CD4-positive, alpha-beta T cell (primary cell): ENCODE measurements at places on chromosomes 13 and 19.

- DNase-seq, result no peak
Measured at GRCh38 chr19:7865262-7865911, 8.8 kb downstream of the PRR36 start.

GRCh38 chr13:51907040-51907732 is 45.4 kb downstream of the CCDC70 start:
- no peak for DNase-seq

- peak; percentile 74 for DNase-seq
Measured at GRCh38 chr19:37655301-37655688, at the start of gene ZFP30. Gene ZFP30, minus strand, starts transcription at chr19:37655465. Its CDS starts 7,643 bp downstream, at chr19:37647822.

DNA sequence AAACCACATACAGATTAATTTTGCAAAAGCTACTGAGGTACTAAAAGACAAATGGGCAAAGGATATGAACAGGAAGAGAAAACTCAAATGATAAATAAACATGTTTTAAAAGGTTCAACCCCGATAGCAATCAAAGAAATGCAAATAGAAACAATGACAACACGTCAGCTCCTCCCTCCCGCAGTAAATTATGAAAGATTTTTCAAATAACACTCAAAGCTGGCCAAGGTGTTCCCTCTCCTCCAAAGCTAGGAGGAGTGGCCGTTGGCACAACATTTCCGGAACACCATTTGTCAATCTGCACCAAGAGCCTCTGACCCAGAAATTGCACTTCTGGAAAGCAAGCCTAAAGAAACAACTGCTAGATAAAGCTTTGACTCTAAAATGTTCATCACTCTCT is 28.3 kb downstream of the INSR start:
- no peak for DNase-seq

GRCh38 chr13:93547886-93548285 is 321.3 kb downstream of the GPC6 start:
- DNase-seq, result no peak

- DNase-seq, result no peak
Measured at GRCh38 chr19:36488846-36489117, 579 bp downstream of the ZNF566 start.

- peak; percentile 75 for DNase-seq
Measured at GRCh38 chr19:39474139-39474620, 6.5 kb upstream of the TIMM50 start.

DNA sequence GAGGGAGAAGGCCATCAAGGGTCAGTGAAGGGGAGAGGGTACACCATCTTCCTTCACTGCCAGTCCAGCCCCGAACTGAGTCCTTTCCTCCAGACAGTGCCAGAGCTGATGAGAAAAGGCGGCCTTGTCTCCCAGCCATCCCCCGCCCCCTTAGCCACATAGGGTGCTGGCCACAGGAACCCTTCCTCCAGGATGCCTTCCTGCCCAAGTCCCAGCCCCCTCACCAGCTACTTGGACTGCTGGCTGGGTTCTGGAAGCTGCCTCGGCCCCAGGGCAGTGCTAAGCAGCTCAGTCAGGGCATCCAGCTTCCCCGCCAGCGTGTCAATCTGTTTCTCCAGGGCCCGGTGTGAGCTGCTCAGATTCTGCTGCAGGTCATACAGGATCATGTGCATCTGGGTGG is 12.6 kb upstream of the SMG9 start:
- no peak for DNase-seq

- no peak for DNase-seq
Measured at GRCh38 chr19:7912144-7912696, 2.4 kb upstream of the TGFBR3L start.

DNA sequence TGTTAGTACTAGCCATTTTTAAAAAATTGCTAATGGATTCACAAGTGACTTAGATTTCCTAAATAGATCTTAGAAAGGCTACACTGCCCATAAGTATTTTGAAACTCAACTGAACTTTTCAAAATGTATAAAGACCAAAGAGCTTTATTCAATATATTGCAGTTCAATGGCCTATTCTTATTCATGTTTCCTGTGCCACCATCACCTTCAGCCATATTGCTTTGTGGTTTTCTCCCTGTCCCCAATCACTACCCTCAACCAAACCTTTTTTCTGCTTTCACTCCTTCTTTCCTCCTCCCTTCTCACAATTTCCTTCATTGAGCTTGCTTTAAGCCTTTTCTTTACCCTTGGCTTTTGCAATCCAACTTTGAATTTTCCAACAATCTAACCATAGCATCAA is 100.9 kb downstream of the MYCBP2 start:
- no peak for DNase-seq

DNA sequence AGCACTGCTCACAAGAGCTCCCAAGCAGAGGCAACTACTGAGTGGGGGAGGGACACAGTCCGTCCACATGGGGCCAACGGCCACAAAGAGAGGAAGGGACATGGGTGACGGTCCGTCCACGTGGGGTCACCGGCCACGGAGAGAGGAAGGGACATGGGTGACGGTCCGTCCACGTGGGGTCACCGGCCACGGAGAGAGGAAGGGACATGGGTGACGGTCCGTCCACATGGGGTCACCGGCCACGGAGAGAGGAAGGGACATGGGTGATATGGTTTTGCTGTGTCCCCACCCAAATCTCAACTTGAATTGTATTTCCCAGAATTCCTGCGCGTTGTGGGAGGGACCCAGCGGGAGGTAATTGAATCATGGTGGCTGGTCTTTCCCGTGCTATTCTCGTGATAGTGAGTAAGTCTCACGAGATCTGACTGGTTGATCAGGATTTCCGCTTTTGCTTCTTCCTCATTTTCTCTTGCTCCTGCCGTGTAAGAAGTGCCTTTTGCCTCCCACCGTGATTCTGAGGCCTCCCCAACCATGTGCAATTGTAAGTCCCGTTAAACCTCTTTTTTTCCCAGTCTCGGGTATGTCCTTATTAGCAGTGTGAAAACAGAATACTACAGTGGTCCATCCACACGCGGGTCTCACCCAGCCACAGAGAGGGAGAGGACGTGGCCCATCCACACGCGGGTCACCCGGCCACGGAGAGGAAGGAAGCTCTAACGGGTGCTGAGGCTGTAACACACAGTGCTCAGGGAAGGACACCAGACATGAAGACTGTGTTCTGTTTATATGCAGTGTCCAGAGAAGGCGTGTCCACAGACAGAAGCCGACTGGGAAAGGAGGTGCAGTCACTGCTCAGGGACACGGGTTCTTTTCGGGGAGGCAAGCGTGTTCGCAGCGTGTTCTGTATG is 48.5 kb downstream of the GAS6 start:
- DNase-seq, result no peak

DNA sequence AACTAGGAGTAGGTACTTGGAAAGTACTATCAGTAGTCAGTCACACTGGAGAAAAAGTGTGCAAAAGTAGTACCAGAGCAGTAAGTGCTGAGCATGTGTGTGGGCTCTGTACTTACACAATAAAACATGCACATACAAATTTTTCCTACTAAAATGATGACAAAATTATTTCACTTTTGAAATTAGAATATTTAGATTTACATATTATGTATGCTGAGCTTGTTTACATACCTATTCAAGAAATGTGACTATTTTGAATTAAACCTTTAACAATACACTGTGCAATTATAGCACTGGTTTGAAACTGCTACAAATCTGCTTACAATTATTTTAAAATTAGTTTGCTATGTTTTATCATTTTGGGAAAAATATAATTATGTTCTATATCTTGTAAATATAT is 2781.6 kb upstream of the PCDH20 start:
- no peak for DNase-seq

DNA sequence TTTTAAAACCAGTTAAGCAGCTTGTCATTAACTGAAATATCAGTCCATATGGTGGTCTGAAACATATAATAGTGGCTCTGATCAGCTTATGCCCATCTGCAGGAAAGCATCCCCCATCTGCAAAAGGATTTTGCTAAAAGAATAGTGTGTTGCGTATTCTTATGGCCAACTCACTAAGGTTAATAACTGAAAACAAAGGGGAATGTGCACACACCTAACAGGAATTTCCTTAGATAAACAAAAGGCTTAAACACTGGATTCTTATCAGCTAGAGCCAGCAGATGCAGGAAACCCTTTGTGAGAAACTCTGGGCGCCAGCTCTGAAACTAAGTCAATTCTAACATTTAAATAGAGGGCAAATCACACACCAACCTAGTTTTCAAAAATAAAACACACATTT is 22.1 kb downstream of the VPS36 start:
- DNase-seq, result no peak

DNA sequence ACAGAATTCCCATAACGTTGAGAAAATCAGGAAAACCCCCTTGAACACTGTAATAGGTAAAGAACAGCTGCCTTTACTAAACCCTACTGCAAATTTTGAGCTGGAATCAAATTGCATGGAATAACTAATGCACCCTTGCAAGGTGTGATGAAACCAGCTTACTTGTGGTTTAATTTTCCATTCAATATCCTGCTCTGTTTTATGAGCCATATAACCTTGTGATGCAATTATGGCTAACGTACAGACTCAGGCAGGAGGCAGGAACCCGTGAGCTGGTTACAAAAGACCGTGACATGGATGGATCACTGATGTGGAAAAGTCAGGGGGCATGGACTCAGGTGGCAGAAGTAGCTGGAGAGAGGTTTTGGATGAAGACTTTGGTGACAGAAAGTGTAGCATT is 438.6 kb downstream of the COG6 start:
- DNase-seq, result no peak

DNA sequence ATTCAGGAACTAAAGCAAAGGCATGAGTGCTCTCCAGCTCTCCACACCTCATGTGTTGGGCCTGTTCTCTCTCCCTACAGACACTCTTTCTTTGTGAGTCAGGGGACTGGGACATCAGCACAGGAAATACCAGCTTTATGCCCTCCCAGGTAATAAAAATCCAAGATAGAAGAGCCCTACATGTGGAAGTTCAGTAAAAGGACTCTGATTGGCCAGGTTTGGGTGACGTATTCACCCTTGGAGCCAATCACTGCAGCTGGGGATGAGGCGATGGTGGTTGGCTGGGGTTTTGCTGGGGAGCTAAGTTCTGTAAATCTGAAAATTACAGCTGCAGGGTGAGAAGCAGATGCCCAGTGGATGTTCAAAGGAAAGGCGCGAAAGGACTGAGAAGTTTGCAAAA is 32.5 kb downstream of the CCDC70 start:
- no peak for DNase-seq

DNA sequence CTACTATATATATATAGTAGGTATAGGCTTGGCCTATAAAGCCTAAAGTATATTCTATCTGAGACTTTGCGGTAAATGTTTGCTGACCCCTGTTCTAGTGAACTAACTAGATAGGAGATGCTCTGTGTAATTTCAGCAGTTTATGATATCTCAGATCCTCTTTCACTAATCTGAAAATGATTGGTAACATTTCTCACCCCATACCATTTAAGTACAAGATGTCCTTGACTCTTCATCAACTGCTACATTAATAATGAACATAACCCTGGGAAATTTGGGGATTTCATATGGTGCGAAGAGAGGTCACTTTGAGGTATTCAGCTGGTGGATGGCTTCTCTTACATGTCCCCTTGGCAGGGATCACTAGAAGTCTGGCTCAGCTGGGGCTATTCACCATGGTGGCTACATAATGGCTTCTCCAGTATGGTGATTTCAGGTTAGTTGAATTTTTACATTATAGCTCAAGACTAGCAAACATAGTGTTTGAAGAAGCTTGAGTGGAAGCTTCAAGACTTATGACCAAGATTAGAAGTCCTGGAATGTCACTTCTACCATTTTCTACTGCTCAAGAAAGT is 103.6 kb upstream of the MYCBP2 start:
- no peak for DNase-seq

GRCh38 chr13:48318377-48318811 is 14.8 kb downstream of the RB1 start:
- DNase-seq, result no peak

GRCh38 chr13:105830821-105831220 is 704.6 kb downstream of the EFNB2 start:
- DNase-seq, result no peak

GRCh38 chr19:3618144-3618810 is 8.3 kb downstream of the CACTIN start:
- DNase-seq, result peak; percentile 40

DNA sequence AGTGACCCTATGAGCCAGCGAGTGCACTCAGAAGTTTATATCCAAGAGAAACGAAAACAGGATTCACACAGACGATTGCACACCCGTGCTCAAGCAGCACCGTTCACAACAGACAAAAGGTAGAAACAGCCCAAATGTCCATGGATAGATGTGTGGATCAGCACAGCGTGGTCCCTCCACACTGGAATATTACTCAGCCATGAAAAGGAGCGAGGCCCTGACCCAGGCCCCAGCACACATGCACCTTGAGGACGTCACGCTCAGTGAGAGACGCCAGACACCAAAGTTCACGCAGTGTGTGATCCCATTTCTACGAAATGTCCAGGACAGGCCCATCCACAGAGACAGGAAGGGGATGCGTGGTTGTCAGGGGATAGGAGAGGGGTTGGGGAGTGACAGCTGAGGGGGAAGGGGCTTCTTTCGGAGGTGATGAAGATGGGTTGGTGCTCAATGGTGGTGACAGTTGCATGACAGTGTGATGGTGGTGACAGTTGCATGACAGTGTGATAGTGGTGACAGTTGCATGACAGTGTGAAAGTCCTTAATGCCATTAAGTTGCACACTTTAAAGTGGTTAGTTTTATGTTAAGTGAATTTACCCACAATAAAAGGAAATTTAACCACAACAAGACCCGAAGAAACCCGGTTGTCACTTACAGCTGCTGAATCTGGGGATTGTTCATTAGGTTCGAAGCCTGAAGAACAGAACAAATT is 18.9 kb upstream of the SLC39A3 start:
- DNase-seq, result no peak

GRCh38 chr19:39833464-39834286 is at the start of gene DYRK1B:
Gene DYRK1B, minus strand, starts transcription at chr19:39834162. Its CDS starts 2,295 bp downstream, at chr19:39831867.
- DNase-seq, result peak; percentile 99

DNA sequence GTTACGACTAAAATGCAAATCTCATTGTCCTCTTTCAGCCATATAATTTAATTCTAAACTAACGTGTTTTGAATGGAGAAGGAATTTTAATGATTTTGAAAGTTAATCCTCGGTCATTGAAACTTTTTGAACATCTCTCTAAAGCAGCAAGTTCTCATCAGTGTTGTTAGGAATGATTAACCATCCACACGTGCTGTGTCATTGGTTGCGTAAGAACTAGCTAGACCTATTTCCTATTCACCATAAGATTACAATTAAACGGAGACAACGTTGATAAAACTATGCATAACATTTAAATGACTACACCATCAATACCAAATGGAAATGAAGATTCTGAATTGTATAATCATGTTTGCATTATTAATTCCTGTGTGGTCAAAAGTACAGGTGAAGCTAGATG is 155.6 kb upstream of the IRS2 start:
- no peak for DNase-seq

- no peak for DNase-seq
Measured at GRCh38 chr19:4374498-4375163, 25.7 kb downstream of the SH3GL1 start.

DNA sequence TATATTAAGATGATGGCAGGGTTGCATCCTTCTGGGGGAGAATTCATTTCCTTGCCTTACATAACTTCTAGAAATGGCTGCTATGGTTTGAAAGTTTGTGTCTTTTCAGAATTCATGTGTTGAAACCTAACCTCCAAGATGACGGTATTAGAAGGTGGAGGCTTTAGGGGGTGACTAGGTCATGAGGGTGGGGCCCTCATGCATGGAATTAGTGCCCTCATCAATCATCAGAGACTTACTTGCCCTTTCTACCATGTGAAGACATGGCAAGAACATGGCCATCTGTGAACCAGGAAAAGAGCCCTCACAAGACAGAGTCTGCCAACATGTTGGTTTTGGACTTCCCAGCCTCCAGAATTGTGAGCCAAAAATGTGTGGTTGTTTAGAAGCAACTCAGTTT is 14.8 kb upstream of the FCER2 start:
- DNase-seq, result no peak
